ENCODE measurements at places on chromosomes 7 and 10.

DNA sequence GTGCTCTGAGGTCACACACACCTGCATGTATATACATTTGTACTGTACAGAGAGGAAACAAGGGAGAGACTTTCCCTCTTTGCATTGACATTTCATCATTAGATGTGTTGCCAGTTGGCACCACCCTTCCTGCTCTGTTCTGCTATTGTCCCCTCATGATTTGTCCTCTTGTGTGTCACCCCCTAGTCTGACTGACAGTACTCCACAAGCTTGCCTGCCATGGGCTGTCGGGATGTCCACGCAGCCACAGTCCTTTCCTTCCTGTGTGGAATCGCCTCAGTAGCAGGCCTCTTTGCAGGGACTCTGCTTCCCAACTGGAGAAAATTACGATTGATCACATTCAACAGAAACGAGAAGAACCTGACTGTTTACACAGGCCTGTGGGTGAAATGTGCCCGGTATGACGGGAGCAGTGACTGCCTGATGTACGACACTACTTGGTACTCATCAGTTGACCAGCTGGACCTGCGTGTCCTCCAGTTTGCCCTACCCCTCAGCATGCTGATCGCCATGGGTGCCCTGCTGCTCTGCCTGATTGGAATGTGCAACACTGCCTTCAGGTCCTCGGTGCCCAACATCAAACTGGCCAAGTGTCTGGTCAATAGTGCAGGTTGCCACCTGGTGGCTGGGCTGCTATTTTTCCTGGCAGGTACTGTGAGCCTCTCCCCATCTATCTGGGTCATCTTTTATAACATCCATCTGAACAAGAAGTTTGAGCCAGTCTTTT is 9.4 kb downstream of the CLDN12 start:
- no peak for DNase-seq

DNA sequence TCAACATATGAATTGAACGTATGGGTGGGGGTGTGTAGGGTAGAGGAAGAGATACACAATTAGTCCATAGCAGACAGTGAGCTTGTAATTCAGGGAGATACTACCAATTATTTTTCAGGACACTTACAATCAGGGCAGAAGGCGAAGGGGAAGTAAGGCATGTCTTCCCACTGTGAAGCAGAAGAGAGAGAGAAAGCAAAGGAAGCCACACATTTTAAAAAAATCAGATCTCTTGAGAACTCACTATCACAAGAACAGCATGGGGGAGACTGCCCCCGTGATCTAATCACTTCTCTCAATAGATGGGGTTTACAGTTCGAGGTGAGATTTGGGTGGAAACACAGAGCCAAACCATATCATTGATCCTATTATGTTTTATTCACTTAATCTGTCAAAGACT is 116.4 kb upstream of the RPA3 start:
- no peak for DNase-seq

- DNase-seq: no peak
Observed at GRCh38 chr10:106992055-106992454, 172.5 kb downstream of the SORCS1 start.

- no peak for DNase-seq
Observed at GRCh38 chr10:125118011-125118611, 42.3 kb downstream of the CTBP2 start.

DNA sequence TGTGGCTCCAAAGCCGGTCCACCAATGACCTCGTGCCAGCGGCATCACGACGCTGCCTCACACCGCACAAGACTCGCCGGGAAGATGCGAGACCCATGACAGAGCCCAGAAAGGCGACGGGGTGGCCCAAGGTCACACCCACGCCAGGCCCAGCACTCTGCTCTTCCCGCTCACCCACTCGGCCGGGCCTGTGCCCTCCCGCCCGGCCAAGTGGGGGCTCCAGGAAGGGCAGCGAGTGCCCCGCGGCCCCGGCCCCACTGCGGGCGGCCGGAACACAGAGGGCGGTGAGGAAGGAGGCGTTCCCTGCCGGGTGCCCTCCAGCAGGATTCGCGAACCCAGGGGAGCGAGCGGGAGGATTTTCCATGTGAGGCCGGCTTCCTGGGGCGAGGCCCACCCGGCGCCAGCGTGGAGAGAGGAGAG is 56.3 kb downstream of the PDGFA start:
- DNase-seq: no peak

GRCh38 chr7:131803816-131804215 is 247.4 kb upstream of the PODXL start:
- no peak for DNase-seq

DNA sequence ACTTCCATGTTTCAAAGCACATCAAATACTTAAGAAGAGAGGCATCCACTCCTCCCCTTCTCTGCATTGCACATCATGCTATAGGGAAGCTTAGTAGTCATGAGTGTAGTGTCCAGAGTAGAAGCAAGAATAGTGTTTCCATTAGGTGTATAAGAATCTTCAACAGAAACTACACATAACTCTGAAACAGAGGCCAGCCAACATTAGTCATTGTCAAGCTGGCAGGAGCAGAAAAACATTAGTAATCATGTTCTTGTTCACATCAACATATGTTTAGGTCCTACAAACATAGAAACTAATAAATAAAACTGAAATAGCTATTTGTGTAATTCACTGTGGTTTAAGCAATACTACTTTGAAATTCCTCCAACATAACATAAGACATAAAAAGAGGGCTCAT is 370.2 kb downstream of the PPP1R3A start:
- no peak for DNase-seq

Data from T-cell (primary cell).